ENCODE measurements at places on chromosomes 7 and 10.
A peak's percentile ranks its signal among the peaks of the same experiment; 100 is the strongest.

DNA sequence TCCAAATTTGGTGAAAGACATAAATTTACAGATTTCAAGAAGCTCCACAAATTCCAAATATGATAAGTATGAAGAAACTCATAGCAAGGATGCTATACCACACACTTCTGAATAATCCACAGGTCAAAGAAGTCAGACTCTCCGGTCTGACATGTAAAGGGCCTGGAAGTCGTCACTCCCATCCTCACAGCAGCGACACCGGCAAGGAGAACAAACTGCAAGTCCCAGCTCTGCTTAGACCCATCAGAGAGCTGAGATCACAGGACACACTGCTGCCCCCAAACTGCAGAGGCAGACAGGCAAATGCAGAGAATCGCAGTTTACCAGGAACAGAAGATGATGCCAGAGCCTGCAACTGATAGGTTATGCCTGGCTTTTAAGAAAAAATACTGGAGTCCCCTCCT lies 62.0 kb downstream of the AMZ1 start:
- no peak for DNase-seq

- DNase-seq, result peak; percentile 71
Observed at GRCh38 chr7:107035446-107035845, 9.1 kb upstream of the PRKAR2B start.

GRCh38 chr7:156376317-156376716 lies 264.3 kb upstream of the RNF32 start:
- no peak for DNase-seq

DNA sequence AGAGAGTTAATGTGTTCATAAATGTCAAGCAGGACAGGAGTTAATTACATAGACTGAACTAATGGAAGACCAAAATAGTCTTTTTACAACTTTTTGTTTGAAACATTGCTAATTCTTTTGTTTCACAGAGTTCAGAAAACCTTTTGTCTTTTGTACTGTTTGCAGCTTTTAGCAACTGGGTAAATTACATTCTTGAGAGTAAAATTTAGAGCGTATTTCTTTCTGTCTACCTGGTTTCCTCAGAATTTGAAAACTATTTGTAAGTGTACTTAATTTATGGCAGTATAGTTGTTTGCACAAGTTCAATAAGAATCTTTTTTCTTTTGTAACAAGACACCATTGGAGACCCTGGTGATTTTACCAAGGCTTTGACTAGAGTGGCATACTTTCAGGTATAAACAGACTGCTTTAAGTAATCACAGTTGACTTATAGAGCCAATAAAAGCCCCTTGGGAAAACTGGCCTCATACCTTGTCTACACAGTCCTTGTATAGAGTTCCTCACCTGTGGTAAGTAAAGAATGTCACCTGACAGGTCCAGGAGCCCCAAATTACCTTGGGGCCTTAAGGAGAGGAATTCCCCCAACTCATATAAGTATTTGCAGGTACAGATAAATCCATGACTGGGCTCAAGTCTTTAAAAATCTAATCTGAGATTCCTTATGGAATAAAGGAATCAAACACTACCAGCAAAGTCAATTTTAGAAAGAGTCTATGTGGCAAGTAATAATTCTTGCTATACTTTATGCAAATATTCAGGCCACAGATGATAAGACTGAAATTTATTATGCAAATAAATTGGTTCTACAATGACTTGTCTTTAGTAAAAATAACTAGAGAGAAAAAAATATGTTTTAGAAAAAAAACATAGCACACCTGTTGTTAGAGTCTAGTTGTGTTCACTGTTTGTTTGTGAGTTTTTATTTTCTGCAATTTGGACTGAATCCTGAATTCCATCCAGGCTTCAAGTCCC lies 23.6 kb upstream of the CREB3L2 start:
- DNase-seq, result no peak

DNA sequence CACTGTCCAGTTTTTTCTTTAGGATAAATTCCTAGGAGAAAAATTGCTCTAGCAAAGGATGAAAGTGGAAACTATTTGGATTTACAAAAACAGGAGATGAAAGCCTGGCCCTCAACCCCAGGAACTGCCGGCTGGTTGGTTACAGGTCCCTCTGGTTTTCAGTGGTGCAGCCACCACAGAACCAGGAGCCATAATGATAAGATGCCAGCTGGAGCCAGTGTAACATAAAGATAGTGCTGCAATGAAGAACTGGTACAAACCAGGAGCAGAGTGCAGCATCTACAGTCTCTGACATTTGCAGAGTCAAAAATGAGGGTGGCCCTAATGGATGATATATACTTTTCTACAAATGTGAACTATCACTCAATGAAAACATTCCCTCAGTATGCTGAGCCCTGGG lies 20.4 kb upstream of the NUP42 start:
- peak; percentile 92 for DNase-seq

- no peak for DNase-seq
Observed at GRCh38 chr7:3588341-3588740, 287.3 kb downstream of the SDK1 start.

DNA sequence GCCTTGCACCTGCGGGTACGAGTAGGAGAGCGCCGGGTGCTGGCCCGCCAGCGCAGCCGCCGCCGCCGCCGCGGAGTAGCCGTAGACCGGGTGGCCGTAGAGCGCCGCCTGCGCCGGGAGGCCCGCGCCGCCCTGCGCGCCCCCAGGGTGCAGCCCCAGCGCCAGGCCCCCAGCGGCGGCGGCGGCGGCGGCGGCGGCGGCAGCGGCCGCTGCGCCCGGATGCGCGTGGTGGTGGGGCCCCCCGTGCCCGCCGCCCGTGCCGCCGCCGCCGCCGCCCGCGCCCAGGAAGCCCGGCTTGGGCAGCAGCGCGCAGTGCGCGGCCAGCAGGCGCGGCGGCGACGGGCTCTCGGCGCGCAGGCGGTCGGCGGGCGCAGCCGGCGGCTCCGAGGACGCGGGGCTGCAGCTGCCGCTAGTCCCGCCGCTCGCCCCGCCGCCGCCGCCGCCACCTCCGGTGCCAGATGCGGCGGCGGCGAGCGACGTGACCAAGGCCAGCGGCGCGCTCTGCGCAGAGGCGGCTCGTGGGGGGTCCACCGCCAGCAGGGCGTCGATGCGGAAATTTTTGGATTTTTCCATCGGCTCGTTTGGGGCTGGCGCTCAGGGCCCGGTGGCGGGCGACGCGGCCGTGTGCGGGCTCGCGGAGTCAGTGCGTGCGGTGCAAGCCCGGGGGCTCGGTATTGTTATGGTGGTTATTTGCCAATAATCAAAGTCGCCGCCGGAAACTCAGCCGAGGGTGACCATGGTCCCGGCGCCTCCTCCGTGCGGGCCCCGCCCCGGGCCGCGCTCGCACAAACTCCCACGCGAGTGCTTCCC lies 480 bp downstream of the MNX1 start:
- no peak for DNase-seq

DNA sequence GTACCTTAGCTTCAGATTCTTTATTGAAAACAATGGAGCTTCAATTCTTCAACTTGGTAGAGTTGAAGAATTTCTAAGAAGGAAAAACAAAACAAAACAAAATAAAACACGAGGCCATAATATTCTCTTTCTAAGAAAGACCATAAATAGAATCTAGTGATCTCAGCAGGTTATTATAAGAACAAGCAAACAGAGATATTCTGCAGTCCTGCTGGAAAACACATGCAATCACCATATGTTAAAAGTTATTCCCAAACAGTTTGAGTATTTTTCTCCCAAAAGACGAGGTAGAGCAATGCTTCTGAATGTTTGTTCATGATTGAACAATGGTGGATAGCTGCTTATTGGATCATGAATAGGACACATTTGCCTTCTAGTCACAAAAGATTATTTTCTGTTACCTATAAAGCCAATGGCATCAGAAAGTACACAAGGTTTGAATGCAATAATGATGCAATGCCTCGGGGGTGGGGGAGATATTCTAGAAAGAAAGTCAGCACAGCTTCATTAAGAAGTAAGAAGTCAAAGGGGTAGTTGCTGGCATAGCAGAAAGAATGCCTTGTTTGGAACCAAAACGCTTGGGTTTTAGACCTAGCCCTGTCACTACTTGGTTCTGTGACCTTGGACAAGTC lies 59.3 kb downstream of the CREB3L2 start:
- no peak for DNase-seq

GRCh38 chr7:21305455-21306235 lies 122.2 kb upstream of the SP4 start:
- no peak for DNase-seq

DNA sequence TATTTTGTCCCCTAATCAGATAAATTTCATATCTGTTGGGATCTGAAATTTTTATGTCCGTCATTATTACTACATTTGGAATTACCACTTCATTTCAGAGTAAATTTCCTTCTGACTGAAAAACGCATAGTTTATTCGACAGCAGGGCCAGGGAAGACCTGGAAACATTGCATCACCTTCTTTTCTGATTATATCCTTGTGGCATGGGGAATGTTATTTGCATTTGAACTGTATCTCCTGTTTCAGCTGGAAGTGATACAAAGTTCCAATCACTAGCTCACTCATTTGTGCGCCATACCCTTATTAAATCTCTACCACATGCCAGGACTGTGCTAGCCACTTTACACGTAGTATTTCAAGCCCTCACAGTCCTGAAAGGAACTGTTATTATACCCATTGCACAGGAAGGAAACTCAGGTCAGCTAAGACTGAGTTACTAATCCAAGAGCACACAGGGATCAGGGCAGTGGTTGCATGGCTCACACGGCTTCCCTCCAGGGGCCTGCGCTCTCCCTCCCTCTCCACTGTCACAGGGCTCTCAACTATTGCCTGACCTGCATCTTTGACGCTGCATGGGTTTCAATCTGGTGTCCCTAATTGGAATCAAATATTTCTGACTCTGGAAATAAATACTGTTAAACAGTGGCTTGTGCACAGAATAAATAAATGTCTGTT lies 84.4 kb upstream of the NANOS1 start:
- no peak for DNase-seq

GRCh38 chr10:127148066-127148932 lies 48.1 kb downstream of the INSYN2A start:
- DNase-seq, result peak; percentile 11

GRCh38 chr10:49512121-49512809 lies 26.7 kb downstream of the ERCC6 start:
- DNase-seq, result peak; percentile 23

GRCh38 chr7:76318488-76319353 lies 16.2 kb downstream of the HSPB1 start:
- peak; percentile 95 for DNase-seq

- no peak for DNase-seq
Observed at GRCh38 chr7:91843831-91844230, 36.7 kb downstream of the MTERF1 start.

GRCh38 chr10:131810036-131810804 lies 90.6 kb upstream of the PPP2R2D start:
- DNase-seq, result no peak

- DNase-seq, result no peak
Observed at GRCh38 chr7:121621937-121622336, 225.8 kb upstream of the FAM3C start.

DNA sequence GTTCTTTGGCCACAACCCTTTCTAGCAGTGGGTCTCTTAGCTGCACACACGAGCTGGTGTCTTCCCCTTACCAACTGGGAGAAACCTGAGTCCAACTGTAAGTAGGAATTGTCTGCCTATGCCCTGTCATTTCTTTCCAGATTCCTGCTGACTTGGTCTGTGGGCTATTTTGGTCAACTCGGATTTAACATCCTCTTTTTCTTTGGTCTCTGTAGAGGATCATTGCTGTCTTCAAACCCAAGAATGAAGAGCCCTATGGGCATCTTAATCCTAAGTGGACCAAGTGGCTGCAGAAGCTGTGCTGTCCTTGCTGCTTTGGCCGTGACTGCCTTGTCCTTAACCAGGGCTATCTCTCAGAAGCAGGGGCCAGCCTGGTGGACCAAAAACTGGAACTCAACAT lies 10.3 kb downstream of the PI4K2A start:
- DNase-seq, result no peak

DNA sequence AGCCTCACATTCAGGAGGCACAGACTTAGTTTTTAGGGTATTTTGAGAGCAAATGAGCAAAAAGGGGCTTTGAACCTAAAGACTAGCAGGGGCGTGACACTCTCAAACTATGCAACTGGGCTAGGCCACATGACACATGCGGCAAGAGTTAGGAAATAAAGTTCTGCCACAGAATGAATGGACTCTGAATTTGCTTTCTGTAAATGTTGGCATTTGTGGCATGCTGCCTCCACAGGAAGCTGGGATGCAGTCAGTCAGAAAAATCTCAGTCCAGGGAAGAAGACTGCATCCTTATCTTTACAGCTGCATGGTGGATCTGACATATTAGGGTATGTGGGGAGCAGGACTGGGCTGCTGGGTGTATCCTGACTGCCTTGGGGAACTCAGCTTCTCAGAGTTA lies 181.0 kb downstream of the COBL start:
- DNase-seq, result no peak

DNA sequence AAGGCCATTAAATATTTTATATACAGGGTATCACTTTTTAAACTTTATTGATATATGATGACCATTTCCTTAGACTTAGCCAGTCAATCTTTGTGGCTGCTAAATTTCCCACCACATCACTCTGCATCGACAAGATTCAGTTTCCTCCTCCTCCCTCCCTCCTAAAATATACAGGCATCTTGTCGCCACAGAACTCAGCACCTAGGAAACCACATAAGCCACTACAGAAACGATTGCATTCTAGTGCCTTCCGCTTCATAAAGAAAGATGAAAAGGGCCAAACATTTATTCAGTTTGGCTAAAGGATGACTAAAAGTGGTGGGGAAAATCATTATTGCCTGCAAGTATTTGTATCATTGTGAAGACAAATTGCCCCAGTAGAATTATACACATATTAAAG lies 30.7 kb downstream of the ERCC6 start:
- no peak for DNase-seq

GRCh38 chr7:94012746-94013145 lies 8.6 kb upstream of the BET1 start:
- DNase-seq, result no peak

- DNase-seq, result peak; percentile 47
Observed at GRCh38 chr7:158834878-158835784, 5.8 kb upstream of the ESYT2 start.

DNA sequence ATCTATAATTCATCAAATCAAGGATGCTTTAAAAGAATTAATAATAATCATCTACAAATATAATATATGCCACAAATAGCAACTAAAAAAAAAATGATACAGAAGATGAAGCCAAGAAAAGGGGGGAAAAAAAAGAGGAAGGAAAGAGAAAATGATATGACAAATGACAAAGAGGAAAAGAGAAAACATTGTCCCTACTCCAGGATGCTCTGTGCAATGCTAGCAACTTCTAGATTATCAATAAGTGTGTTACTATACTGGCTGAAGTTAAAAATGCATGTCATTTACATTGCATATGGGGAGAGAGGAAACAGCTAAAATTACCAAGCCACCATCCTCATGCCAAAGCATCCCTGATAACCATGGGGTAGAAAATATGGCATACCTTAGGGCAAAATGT lies 104.2 kb downstream of the SFMBT2 start:
- DNase-seq, result no peak

GRCh38 chr10:14536241-14537213 lies 205.8 kb upstream of the FRMD4A start:
- DNase-seq, result peak; percentile 56

All from hematopoietic multipotent progenitor cell treated with erythropoietin and hydrocortisone succinate and interleukin-3 and kit ligand, for 8 days (in vitro differentiated cells).